Hematopoietic multipotent progenitor cell treated with erythropoietin and hydrocortisone succinate and interleukin-3 and kit ligand, for 15 days (in vitro differentiated cells): ENCODE measurements at places on chromosomes 1 and 21.

GRCh38 chr1:61079296-61079897 lies 3.0 kb upstream of the NFIA start:
- DNase-seq, result peak; percentile 68

DNA sequence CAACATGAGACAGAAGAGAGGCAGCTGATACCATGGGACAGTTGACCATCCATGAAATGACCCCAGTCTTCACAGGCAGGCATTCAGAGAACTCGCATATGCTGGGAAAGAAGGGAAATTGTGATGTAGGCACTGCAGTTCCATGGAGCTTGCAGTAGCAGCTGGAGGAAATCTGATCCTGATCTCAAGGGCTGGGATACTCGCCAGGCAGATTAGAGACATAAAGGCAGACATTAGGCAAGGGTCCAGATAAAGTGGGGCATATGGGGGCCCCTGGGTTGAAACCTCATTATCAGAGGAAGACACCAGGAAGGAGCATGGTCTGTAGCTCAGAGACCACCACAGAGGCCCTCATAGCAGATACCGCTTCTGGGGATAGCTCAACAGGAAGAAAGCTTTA lies 48.7 kb upstream of the TNR start:
- DNase-seq, result no peak

GRCh38 chr1:169726851-169727250 lies 7.0 kb downstream of the SELE start:
- DNase-seq, result no peak

- DNase-seq, result no peak
Measured at GRCh38 chr1:39524591-39525365, 33.3 kb downstream of the BMP8A start.

- DNase-seq, result no peak
Measured at GRCh38 chr21:21231913-21232312, 233.7 kb downstream of the NCAM2 start.

DNA sequence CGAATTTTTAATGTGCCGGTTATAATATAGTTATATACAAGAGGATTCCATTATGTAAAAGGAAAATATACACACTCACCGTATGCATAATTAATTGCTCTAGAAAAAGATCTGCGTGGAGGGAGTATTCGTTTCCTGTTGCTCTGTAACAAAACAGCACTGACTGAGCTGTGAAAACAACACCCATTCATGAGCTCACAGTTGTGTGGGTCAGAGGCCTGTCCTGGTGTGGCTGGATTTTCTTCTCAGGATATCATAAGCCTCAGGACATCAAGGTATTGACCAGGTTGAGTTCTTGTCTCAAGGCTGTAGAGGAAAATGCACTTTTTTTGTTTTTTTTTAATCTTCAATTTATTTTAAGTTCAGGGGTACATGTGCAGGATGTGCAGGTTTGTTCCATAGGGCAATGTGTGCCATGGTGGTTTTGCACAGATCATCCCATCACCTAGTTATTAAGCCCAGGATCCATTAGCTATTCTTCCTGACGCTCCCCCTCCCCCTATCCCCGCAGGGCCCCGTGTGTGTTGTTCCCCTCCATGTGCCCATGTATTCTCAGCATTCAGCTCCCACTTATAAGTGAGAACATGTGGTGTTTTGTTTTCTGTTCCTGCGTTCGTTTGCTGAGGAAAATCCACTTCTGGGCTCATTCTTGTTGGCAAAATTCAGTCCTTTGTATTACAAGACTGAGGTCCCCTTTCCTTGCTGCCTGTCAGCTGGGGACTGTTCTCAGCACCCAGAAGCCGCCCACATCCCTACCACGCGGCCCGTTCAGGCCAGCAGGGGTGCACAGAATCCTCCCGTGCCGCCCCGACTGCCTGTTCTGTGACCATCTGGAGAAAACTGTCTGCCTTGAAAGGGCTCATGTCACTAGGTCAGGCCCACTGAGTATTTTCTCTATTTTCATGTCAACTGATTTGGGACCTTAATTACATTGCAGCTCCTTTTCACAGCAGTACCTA lies 87.4 kb upstream of the ERRFI1 start:
- DNase-seq, result no peak

GRCh38 chr1:22320587-22321344 lies 130.9 kb upstream of the ZBTB40 start:
- no peak for DNase-seq

GRCh38 chr1:100458661-100459357 lies 79.1 kb upstream of the GPR88 start:
- no peak for DNase-seq

GRCh38 chr1:54874079-54874830 lies 12.7 kb downstream of the DHCR24 start:
- no peak for DNase-seq

DNA sequence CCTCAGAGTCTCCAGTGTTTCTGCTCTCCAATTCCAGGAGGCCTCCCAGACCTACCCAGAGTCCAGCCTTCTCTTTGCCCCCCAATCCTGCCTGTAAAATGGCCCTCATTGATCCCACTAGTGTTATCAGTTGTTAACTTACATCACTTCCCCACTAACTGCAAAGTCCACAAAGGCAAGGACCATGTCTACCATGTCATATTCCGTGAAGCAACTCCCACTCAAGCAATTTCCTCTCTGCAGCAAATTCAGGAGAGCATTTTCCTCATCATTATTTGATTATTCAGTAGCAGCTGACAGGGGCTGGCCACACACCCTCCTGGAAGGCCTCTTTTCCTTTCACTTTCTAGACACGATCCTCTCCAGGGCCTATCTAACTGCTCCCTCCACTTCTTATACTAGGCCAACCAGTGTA lies 153.5 kb downstream of the RERE start:
- no peak for DNase-seq

DNA sequence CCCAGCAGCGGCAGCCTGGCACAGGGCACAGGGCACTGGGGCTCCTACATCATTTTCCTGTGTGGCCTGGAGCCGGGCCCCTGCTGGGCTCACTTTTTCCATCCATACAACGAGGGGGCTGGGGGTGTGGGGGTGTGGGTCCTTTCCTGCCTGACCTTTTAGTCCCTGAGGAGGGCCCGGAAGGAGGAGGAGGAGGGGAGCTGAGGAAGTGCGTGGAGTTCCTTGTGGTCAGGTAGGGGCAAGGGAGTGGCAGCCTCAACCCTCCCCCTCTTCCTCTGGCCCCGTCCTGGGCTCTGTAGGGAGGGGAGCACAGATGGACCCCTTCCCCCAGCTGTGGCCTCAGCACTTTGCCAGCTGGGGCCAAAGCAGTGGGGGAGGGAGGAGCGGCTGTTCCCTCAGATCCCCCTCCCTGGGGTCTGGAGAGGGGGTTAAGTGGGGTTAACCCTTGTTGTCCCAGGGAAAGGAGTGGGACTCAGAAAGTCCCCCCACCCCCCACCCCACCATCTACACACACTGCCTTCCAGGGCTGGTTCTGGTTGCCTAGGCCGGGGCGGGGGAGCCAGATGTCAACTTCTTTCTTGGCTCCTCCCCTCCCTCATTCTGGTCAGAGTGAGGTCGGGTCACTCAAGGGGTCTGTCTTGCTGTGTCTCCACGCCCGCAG lies 5.7 kb downstream of the NTRK1 start:
- no peak for DNase-seq

DNA sequence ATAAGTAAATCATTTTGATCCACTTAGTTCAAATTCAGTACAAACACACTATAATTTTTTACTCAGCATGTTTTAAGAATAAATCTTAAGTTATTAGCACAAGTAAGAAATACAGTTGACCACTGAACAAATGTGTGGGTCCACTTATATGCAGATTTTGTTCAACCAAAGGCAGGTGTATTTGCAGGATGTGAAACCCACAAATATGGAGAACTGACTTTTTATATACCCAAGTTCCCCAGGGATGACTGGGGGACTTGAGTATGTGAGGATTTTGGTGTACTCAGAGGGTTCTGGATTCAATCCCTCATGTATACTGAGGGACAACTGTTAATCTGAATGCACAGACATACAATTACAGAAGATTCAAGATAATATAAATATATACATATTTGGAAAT lies 25.7 kb upstream of the ERICH3 start:
- DNase-seq, result no peak

DNA sequence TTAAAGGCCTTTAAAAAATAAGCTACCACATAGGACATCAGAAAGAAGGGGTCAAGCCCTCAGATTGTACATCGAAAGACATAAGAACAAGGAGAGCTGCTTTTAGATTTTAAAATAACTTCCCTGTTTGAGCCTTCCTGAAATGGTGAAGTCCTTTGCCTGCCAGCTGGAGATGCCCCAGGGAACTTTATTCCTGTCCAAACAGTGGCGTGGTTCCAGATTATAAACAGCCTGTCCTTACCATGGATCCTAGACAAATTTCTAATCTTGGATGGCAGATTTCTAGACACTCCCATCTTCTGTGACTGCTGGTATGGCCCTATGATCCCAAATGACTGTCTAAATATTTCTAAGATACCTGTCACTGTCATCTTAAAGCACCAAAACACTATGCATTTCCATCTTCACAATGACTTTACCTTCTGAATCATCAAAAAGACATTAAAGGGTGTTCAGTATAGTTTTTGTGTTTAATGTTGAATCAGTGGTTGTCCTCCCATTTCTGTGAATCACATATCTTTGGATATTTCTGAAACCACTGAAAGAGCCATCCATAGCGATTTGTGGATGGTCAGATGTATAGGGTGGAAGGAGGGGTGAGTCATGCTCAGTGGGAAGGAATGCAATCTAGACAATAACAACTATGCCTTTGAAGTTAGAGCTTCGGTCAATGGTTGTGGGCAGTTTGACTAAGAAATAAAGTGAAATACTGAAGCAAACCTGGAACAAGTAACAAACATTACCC lies 23.2 kb downstream of the ILDR2 start:
- DNase-seq, result no peak

- DNase-seq, result peak; percentile 62
Measured at GRCh38 chr1:26127235-26128163, 15.9 kb downstream of the PDIK1L start.

GRCh38 chr1:178540204-178540603 lies 27.3 kb downstream of the TEX35 start:
- DNase-seq, result peak; percentile 92

- DNase-seq, result no peak
Measured at GRCh38 chr1:42461196-42461595, 1.9 kb upstream of the CCDC30 start.

DNA sequence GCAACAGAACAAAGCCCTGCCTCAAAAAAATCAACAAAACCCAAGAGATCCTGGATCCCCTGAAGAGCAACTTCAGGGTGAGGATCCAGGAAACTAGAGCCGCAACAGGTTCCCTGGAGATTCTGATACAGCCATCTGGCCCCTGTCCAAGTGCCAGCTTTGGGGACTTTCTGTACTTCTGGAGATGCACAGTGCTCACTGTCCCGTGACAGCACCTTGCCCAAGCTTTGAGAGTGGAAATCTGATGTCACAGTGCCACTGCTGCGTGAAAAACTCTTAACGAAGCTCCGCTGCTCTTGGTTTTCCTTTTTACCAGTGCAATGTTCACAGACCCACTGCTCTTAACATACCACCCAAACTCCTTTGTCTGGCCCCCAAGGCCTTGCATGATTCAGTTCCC lies 26.3 kb downstream of the STK40 start:
- no peak for DNase-seq

DNA sequence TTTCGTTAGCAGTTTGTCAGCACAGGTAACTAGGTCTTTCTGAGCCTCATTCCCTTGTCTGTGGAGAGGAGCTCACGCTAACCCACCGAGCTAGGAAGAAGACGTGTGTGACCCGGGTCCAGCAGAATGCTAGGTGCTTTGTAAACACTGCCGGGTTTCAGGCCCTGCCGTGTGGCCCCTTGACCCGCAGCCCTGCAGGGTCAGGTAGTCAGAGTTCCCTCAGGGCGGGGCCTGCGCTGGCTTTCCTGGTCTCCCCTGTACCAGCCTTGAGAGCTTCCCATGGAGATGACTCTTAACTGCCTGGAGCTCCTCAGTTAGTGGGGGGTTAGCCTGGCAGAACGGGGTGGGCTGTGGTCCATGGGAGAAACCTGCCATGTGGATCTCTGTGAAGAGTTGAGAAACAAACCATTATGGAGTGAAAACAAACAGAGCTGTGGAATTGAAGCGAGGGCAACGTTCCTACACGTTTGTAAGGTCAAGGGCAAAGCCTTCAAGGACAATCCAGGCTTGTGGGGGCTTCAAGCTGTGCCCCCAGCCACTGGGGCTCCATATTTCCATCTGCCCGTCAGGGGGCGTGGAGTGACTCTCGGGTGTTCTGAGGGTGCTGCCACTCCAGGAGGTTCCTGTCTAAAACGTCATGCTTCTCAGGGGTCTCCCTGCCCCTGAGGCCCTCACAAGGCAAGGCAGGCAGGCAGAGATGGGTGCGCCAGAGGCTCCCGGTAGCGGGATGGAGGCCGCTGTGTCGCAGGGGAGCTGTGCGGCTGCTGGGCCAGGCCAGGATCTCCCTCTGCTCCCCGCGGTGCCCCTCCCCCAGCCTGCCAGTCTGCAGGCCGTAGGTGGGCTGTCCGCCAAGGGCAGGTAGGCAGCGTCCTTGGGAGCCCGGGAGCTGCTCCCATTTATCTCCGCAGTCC lies 23.8 kb downstream of the LHX4 start:
- DNase-seq, result no peak

- no peak for DNase-seq
Measured at GRCh38 chr1:201006450-201006849, 17.1 kb downstream of the KIF21B start.

DNA sequence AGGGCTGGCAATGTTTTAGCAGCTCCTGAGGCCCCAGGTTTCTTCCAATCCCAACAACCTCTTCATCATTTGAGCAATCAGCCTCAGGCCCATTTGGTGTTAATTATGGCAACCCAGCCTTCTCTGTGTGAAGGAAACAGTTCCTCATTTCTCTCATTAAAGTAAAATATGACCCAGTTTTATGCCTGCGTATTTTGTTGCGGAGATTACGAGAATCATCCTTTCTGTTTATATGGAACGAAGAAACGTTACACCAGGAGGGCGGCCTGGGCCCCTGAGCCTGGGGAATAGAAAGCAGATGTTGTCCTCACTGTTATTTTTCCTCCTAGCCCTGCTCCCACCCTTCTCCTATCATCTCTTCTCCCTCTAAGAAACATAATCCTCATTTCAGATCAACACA lies 332.2 kb upstream of the USP24 start:
- no peak for DNase-seq

DNA sequence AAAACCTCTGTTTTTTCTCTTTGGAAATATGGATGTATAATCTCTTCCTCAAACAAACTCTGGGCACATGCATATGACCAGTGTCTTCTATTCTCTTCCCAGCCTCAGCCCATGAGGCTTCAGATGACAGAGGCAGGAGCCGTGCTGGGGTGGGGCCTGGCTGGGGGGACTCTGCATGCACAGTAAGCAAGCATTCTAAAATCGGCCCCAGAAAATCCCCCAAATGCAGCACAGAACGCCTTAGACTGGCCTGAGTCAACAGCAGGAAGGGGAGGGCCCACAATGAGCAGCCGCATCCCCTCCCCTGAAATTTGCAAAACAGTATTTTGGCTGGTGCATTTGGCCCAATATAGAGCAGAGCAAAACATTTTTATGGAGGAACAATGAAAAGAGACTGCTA lies 47.8 kb downstream of the ITPKB start:
- DNase-seq, result no peak

- DNase-seq, result no peak
Measured at GRCh38 chr1:225471453-225472301, 43.8 kb upstream of the LBR start.

- no peak for DNase-seq
Measured at GRCh38 chr1:6168947-6169586, 11.1 kb downstream of the CHD5 start.

GRCh38 chr1:87404296-87404695 lies 75.6 kb downstream of the LMO4 start:
- DNase-seq, result no peak
